DMS153 (cell line): ENCODE measurements at places on chromosomes 5 and 9.

DNA sequence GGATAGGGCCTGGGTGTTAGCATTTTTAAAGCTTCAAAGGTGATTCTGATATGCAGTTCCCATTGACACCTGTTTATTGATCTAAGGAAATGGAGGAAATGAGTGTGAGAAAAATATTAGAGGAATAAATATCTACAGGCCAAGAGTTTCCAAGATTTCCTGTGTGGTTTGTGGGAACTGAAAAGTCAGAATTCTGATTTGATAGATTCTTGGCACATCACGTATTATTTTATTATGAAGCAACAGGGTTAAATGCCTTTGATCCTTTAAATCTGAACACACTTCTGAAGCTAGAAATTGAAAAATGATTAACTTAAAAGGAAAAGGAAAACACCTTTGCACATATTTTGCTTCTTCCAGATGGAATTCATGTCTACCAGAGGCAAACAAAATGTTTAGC lies 113.7 kb downstream of the CD180 start:
- DNase-seq, result no peak

DNA sequence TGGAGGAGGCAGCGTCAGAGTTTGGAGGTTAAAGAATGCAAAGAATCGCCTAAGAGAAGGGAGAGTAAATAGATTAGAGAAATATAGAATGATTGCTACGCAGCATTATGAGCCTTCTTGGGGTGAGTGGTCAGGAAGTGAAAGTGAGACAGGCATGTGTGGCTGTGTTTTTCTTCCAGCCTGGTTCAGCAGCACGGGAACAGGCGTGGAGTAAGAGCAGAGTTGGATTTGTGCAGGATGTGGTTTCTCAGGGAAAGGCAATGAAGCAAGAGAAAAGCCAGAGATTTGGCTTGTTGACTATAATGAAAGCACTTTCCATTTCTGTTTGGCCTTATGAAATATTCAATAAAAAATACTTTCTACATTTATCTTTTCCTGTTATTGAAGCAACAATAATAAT lies 34.3 kb upstream of the FRMD3 start:
- DNase-seq, result no peak

DNA sequence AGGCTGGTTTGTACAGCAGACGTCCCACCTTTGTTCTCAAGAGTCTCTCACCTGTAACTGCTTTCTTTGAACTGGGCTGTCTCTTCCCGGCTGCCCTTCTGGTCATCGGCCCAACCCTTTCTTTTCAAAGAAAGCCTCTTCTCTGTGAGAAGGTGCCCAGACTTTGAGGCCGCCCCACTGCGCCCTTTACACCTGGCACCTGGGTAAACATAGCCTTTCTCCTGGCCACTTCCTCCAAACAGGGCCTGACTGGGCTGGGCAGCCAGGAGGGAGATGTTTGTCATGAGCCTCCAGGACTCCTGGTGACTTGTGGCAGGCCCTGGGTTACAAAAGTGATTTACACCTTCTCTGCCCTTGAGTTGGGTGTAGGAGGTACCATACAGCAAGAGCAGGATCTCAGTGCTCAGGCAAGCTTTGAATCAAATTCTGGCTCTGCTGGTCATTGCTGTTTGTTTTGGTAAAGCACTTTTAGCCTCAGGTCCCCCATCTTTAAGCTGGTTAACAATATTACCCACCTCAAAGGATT lies 127.2 kb upstream of the CXCL14 start:
- no peak for DNase-seq

DNA sequence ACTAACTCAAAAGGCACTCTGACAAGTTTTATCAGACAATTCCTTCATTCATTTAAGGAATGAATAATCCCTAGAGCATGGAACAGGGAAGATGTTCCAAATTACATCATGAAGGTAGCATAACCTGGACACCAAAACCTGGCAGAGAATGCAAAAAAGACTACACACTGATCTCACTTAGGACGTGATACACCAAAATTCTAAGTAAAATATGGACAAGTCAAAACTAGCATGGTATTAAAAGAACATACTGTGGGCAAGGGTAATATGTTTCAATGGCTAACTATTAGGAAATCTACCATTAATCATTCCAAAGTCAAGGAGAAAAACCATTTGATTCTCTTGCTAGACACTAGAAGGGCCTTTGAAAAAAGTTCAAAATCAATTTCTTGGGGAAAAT lies 176.5 kb downstream of the HSPA4 start:
- no peak for DNase-seq

DNA sequence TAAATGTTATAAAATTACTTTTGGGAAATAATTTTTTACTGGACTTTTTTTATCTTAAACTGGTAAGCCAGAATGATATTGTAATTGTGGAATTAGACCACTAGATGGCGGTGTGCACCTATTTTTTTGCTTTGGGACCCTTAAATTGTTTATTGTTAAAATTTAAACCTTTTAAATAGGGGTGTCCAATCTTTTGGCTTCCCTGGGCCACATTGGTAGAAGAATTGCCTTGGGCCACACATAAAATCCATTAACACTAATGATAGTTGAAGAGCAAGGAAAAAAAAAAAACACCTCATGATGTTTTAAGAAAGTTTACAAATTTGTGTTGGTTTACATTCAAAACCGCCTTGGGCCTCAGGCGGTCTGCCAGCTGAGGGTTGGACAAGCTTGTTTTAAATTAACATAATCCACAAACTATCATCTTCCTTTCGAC lies 28.4 kb upstream of the GADD45G start:
- no peak for DNase-seq

DNA sequence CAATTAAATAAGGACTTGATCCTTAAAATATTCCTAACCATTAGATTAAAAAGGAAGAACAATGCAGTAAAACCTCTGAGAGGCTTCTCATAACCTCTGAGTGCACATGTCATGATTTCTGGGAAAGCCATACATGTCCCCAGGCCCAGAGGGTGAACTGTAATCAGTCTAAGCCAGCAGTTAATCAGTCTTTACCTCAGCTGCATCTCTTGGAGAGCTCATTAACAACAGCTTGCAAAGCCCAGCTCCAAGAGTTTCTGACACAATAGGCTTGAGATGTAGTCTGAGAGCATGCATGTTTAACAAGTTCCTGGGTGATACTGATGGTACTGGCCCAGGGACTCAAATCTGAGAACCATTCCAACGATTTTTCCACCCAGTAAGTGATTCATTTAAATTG lies 392.1 kb downstream of the DNAH5 start:
- no peak for DNase-seq

- DNase-seq, result no peak
These were observed 1133.1 kb upstream of the ACO1 start for GRCh38 chr9:31251386-31251785.

- no peak for DNase-seq
These were observed 70.3 kb upstream of the RARS1 start for GRCh38 chr5:168415971-168416370.

DNA sequence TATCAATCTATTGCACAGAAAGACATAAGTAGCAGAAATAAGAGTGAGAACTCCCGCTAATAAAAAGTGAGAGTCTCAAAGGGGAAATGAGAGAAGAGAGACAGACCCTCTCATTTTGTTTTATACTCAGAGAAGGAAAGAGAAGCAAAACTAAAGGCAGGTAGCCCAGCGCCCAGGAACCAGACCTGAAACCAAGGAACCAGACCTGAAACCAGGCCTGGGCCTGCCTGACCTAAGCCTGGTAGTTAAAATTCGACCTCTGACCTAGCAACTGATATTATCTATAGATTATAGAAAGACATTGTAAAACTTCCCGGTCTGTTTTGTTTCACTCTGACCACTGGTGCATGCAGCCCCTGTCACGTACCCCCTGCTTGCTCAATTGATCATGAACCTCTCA lies 134.5 kb upstream of the SEMA6A start:
- no peak for DNase-seq

GRCh38 chr9:36336131-36336907 lies 63.8 kb downstream of the RNF38 start:
- DNase-seq, result no peak

DNA sequence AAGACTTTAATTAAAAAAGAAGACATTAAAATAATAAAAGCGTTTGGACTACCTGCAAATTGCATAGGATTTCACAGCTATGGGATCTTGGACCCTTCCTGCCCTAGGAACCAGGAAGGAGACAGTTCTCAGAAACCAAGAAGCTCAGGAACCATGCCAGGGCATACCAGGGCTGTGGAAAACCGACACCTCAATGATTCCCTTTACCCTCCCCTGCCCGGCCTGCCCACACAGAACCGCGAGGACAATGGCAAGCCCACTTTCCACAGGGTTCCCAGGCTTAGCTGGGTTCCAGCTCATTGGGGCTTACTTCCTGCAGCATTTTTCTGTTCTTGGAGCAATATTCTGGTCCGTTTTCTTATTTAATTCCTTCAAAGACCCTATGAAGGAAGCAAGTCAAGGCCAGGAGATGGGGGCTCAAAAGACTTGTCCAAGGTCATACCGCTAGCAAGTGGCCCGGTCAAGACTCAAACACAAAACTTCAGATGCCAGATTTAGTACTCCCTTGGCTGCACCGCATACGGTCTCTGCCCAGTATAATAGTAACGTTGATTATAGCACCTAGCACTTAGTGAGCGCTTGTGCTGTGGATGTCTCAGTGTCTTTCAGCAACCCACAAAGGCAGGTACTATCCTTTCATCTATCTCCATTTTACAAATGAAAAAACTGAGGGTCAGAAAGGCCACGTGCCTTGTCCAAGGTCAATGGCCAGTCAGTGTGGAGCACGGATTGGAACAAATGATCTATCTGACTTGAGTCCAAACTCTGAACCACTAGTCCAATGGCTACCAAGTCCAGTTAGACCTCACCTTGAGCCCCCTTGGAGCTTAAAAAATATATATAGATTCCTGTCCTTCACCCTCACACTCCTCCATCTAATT lies 6.8 kb downstream of the FAT2 start:
- DNase-seq, result no peak
